NCI-H1092 treated with DMSO at 0.1 percent for 48 hours (cell line): ENCODE measurements at places on chromosomes 3 and 15.

GRCh38 chr3:194522579-194523046, 35.8 kb upstream of the ATP13A3 start:
- DNase-seq: no peak

GRCh38 chr3:111106993-111107661, 35.5 kb downstream of the NECTIN3 start:
- DNase-seq: no peak

DNA sequence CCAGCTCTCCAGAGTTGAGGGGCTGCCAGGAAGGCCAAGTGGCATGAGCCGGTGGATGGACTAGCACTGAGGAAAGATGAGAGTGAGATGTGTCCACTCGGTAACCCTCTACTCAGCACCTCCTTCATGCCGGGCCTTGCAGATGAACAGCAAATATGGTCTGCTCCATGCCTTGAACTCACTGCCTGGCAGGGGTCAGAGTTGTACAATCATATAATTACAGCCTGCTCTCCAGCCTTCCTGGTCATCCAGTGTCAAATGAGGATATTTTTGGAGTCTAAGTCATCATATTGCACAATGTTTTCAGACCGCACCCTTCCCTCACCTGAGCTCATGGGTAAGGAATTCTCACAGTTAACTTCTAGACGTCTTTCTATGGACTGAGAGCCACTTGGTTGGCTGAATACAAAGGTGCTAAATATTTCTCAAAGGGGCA, 4.9 kb downstream of the MGLL start:
- DNase-seq: no peak

- no peak for DNase-seq
Observed at GRCh38 chr15:98903377-98904018, 104.1 kb downstream of the PGPEP1L start.

DNA sequence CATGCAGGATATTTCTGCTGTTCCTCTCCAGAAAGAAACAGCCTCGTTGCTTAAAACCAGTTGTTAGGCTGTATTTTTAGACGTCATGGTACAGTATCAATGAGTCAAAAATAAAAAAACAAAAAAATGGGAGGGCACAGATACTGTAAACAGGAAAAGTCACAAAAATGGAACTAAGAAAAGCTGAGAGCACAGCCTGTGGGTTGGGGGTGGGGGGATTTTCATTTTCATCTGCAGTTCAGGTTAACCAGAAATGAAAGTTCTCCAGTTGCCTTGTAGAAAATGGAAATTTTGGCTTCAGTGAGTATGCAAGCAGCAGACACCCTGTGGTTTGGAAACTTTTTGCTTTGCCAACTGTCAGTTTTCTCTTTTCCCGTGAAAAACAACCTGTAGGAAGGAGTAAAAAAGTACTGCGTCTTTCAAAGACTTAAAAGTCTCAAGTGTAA, 59.0 kb downstream of the FRMD4B start:
- DNase-seq: no peak

DNA sequence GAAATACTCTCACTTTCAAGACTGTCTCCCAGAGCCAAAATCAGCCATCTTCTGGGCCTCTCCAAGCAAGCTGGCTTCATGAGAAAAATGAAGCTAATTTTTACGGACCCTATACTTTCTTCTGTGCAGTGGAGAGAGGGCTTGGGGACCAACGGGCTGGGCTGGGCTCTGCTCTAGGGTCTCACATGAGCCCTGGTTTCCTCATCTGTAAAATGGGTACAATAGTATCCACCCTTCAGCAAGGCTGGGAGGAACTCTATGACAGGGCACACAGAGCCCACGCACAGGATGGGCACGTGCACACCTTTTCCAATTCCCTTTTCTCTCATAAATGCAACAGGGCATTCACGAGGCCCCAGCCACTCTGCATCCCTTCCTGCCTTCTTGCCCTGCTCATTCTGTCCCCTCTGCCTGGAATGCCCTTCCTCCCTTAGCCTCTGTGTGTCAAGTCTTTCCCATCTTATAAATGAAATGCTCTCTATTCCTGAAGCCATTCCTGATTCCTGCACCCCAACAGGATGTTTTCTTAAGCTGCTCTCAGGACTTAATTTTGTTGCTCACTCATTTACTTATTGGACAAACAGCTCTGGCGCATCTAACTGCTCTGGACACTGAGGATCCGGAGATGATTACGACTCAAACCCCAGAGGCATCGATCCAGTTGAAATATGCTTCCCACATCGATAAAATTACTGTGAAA, 32.9 kb upstream of the SEC13 start:
- no peak for DNase-seq

DNA sequence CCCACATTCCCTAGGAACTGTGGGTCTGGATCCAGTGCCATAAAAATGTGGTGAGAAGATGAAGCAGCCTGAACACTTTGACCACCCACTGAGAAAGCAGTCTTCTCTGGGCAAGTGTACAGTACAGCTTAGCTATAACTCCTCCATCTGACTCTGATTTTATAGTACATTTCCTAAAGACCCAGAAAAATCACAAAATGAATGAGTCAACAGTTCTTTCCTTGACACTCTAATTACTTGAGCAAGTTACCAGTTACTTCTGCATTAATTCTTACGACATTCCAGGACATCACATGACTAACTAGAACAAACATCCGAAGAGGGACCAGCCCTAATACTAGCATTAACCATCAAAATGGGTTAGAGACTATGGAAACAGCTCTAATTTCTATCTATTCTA, 148.1 kb upstream of the PEX5L start:
- DNase-seq: no peak

GRCh38 chr15:73628976-73629797, 4.0 kb downstream of the NPTN start:
- DNase-seq: no peak

GRCh38 chr15:87269566-87269965, 987.0 kb downstream of the NTRK3 start:
- DNase-seq: no peak

GRCh38 chr3:60399861-60400845, 851.1 kb downstream of the FHIT start:
- DNase-seq: no peak
